Left lung (tissue), 14 donors: ENCODE measurements at places on chromosomes 6 and 20.

- DNase-seq = no peak
Measured at GRCh38 chr20:33769043-33769442, 37.2 kb downstream of the ZNF341 start.

DNA sequence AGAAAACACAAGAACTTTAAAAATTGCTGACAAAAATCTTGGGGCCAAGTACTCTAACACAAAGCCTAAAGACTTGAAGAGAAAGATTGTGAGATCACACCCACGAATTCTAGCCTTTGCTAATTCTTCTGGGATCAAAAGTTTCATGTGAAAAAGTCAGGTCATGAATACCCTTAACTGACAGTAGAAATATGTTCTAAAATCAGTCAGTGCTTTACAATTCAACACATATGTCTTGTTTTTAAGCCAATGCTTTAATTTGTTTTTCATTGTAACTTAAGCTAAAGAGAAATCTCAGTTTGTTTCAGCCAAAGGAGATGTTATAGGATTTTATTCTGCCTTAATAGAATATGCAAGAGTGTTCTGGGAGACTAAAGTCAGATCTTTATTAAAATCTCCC, 78.2 kb upstream of the PLEKHG1 start:
- no peak for DNase-seq

GRCh38 chr6:7785243-7786035, 59.5 kb downstream of the BMP6 start:
- DNase-seq = no peak

- DNase-seq = no peak
Measured at GRCh38 chr20:11718474-11719094, 199.1 kb upstream of the BTBD3 start.

DNA sequence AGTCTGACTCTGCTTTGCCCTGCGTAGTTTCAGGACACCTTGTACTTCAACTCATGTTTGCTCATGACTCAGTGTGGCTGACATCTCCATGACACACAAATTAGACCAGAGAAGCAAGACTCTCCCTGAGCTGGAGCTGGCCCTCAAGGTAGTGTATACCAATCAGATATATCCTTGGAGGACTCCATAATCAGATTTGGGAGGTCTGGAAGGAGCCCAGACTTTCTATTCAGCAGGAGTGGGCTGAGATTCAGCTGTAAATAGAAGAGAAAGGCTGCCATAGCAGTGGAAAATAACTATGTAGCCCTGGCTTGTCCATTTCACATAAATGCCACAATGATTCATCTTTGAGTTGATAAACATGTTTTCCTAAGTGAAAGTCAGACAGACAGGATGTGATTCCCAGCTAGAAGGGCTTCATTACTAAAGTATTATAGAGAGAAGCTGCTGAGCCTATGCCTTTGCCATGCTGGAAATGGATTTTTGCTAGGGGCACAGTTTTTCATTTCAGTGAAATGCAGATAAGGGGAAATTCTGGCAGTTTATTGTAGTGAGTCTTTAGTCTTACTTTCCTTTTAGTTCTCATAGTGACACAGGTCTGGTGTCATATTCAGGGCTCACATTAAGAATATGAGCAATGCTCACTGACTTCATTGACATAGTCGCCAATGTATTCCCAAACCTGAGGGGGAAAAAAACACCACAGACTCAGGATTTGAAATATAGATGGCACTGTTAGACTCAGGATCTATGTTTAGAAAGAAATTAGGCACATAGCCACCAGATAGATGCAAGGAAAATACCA, 95.3 kb downstream of the CLVS2 start:
- DNase-seq = no peak
